ENCODE measurements at places on chromosomes 12 and 14. TPM values are rescaled to one million over a fixed set of nuclear protein-coding genes. Genes with fewer than 3 reads are reported as not detected.

The RPL10L gene
- total RNA-seq: not detected

The ESRRB gene
- total RNA-seq: 0.39 TPM

The LPAR5 gene
- total RNA-seq: 2.8 TPM

The P2RX2 gene
- total RNA-seq: not detected

The RASSF3 gene
- 23.4 TPM for total RNA-seq

The RPS6KA5 gene
- 17.7 TPM for total RNA-seq

The KRT78 gene
- total RNA-seq: not detected

The B4GALNT3 gene
- 3.8 TPM for total RNA-seq

The SOAT2 gene
- total RNA-seq: 0.35 TPM

The LAG3 gene
- 71.3 TPM for total RNA-seq

The SLC25A21 gene
- total RNA-seq: not detected

The DLK1 gene
- total RNA-seq: not detected

The LEMD3 gene
- total RNA-seq: 27.4 TPM

The MAX gene
- 107 TPM for total RNA-seq

The HOXC4 gene
- total RNA-seq: 0.18 TPM

The OR10G3 gene
- not detected for total RNA-seq

The KRT6A gene
- total RNA-seq: not detected

The PLEKHH1 gene
- 9.1 TPM for total RNA-seq

The RD3L gene
- total RNA-seq: not detected

The TAS2R14 gene
- 3.0 TPM for total RNA-seq
